ENCODE measurements at places on chromosomes 11 and 22.

GRCh38 chr22:39946126-39946502, 14.1 kb upstream of the TMA7B start:
- DNase-seq = no peak

GRCh38 chr11:8026982-8027381, 39.8 kb downstream of the EIF3F start:
- no peak for DNase-seq

- DNase-seq = no peak
Measured at GRCh38 chr11:73139476-73140198, 2.5 kb downstream of the FCHSD2 start.

- DNase-seq = no peak
Measured at GRCh38 chr11:34784318-34784841, 131.8 kb downstream of the APIP start.

DNA sequence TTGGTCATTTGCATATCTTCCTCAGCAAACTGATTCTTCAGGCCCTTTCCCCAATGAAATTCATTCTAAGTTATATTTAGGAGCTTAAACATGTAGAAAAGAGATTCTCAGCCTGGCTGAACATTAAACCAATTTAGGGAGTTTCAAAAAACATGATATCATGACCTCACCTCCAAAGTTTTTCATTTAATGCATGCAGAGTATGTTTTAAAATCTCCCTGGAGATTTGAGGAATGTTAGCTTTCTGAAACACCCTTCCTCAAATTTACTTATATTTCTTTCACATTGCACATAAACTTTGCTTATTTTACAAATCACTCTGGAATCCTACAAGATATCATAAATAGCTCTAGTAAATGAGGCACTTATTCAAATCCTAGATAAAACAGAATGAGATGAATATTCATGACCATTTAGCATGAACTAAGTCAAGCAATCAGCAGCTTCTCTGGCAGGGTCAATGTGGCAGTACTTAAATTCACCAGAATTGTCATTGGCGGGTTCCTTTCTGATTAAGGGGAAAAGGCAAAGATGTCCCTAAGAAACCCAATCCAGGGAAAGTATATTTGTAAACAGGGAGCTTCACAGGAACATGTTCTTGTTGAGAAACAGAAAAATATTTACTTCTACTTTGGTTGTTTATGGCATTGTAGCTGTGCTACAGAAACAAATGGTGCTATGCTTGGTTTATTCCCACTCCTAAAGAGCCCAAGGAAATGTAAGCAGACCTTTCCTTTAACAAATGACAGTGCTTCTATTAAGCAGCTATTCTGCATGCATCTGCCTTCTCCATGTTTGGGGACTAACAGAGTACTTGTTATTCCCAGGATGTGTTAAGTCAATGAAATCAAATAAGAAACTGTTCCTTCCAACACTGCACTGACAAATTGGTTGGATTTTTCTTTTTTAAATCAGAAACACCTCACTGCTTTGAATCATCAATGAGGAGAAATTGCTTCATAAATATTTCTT, 162.3 kb downstream of the C11orf87 start:
- no peak for DNase-seq

GRCh38 chr22:18997925-18998315, 61.8 kb upstream of the PRODH start:
- DNase-seq = no peak

GRCh38 chr11:16430674-16431073, 74.3 kb upstream of the SOX6 start:
- no peak for DNase-seq

GRCh38 chr11:12673924-12674570, at the start of gene TEAD1:
TEAD1 (plus strand) TSS chr11:12674421.
- DNase-seq = peak; percentile 76

GRCh38 chr11:64619196-64619595, 28.2 kb downstream of the SLC22A12 start:
- no peak for DNase-seq

DNA sequence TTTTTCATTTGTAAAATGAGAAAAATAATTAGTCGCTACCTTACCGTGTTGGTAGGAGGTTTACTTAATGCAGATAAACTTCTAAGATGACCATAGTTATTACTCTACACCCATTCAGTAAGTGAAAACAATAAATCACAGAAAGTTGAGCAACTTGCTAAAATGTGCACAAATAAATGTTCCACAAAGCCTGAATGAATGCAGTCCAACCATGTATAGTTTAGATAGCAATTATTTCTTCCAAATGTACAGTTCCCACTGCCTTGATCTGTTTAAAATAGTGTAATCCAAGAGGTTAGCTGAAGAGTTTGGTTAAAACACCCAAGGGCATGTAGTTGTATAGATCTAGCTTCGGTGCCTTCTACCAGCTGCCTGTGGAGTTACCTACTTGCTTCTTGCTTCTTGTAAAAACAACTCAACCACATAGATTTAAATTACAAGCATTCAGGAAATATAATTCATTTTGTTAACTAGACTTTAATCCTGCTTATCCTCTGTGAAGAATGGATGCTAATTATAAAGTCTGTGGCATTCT, 106.3 kb upstream of the CARD18 start:
- no peak for DNase-seq

DNA sequence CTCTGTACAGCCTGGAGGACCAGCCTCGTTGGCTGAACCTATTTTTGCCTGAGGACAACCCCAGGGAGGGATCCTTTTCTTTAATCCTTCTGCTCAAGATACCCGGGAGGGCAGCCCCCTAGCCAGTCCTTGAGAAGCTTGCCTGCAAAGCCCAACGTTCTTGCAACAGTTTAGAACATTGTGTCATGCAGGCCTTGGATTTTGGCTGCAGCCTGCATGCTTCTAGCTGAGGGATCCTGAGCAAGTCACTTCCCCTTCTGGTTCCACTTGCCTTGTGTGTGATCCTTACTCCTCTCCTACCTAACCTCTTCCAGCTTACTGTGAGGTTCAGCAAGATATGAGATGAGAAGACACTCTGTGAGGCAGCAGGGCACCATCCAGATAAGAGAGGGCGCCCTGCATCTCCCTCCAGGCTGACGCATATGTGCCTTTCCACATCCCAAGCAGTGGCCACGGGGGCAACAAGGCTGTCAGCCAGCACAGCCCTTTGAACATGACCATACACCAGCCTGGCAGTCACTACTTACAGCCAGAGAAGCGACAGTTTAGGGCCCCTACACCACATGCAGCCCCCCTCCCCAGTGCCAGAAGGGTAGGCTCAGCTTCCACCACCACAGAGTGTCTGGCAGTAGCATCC, 76.1 kb downstream of the C11orf58 start:
- no peak for DNase-seq

GRCh38 chr11:110085255-110085838, 7.8 kb upstream of the ZC3H12C start:
- no peak for DNase-seq

Data from CD8-positive, alpha-beta memory T cell (primary cell).